AG08395 (cell line): ENCODE measurements at places on chromosomes 1 and 21.

- DNase-seq, result peak; percentile 94
These were observed 19.3 kb downstream of the AHCYL1 start for GRCh38 chr1:110003747-110004428.

- no peak for DNase-seq
These were observed 74.8 kb upstream of the ATP1B1 start for GRCh38 chr1:169031566-169032224.

DNA sequence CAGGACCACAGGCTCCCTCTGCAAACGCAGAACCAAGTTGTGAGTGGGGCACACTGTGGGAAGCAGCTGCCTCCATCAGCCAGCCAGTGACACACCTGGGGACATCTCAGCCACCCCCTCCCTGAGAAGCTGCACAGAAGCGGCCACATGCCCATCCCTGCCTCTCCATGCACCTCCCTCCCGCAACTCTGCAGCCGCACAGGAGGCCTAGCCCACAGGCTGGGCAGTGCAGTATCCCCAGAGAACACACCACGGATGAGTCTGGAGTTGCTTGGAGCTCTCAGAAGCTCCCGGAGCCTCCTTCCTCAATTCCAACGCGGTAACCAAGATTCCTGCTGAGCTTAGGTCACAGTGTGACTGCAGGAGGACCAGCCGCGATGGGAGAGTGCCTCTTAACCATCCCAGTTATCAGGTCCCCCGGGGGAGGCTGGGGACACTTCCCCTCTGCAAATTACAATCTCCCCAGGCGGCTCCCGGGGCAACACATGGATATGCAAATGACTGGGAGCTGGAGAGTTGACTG lies 1.2 kb upstream of the WNT3A start:
- DNase-seq, result peak; percentile 5

DNA sequence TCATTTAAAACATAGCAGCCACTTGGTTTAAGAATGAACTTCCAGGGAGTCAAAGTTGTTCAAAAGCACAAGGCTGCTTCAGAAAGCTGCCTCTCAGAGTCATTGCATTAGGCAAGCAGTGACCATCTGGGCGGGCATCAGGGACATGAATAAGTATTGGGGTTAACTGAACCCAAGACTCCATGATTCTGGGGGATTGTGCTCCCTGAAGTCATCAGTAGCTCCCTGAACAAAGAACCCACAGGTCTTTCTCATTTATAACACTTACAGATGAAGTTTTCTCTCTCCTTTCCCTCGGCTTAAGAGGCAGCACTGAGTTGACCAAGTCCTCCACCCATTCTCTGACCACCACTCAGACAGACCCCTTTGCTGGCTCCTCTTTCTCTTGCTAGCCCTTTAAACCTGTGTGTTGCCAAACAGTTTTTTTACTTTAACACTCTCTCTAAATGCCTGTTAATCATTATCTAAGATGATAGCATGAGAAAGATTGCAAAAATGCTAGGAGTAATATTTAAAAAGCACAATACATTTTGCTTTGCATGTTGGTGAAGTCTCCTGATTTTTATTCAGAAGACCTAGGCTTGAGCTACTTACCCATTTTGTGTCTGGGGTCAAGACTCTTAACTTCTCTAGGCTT lies 77.0 kb upstream of the ARHGAP29 start:
- no peak for DNase-seq

DNA sequence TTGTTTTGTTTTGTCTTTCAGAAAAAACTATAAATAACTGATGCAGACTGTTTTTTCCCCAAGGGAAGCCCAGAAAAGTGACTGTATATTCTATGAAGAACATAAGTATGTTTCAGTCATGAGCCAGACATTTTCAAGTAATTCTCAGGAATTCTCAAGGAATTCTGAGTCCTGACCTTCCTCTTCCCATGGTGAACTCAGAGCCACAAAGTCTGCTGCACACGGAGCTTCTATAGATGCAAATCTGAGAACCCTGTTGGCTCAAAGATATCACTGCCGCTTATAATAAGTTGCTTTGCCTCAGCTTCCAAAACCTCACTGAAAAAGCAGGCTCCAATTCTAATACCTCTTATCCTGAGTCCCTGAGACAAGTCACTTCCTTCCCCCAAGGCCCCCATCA lies 418.5 kb upstream of the RUNX1 start:
- peak; percentile 27 for DNase-seq

GRCh38 chr1:163145435-163145834 lies 57.3 kb downstream of the RGS5 start:
- no peak for DNase-seq

- DNase-seq, result no peak
These were observed 138.6 kb downstream of the SLC44A5 start for GRCh38 chr1:75472089-75472970.

- peak; percentile 67 for DNase-seq
These were observed 40.0 kb upstream of the CTPS1 start for GRCh38 chr1:40939320-40940059.

- no peak for DNase-seq
These were observed 44.5 kb upstream of the DISP3 start for GRCh38 chr1:11434501-11434900.

- DNase-seq, result peak; percentile 21
These were observed 4.6 kb downstream of the FCRLB start for GRCh38 chr1:161725908-161726472.

DNA sequence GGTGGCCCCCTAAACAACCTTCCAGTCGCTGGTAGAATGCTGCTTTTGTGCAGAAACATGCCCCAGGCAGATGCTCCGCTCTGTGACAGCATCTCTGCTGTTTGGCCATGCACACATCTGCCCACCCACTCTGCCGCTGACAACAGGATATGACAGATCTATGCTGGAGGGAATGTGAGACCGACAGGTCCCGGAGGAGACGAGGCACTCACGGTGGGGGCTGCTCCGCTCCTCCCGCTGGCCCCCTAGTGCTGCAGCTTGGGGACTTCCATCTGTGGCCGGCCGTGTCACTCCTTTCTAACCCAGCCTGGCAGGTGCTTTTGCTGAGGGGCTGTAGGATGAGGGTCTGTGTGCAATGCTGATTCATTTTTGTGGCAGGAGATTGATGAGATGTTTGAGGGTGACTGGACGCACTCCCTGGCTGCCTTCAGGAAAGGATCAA lies 49.1 kb upstream of the DMRTB1 start:
- DNase-seq, result no peak

- DNase-seq, result peak; percentile 78
These were observed 3.1 kb downstream of the ACAP3 start for GRCh38 chr1:1304331-1305299.

DNA sequence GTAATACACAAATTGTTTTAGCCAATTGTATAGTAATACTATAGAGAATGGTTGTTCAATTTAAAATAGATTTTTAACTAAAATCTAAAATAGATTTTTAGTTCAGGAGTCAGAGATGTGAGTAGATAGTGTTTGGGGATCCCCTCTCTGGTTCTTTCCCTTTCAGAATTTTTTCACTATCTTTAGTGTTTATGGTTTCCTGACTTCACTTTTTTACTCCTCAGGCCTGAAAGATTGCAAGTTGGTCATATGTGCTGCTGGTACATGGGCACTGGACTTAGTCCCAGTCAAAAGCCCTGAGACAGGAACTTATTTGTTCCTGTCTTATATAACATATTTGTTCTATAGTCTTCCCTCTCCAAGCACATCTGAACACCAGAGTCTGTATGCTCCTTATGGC lies 96.8 kb upstream of the ATP1B1 start:
- DNase-seq, result no peak

GRCh38 chr1:179875596-179876299 lies 1.9 kb downstream of the TOR1AIP2 start:
- no peak for DNase-seq

DNA sequence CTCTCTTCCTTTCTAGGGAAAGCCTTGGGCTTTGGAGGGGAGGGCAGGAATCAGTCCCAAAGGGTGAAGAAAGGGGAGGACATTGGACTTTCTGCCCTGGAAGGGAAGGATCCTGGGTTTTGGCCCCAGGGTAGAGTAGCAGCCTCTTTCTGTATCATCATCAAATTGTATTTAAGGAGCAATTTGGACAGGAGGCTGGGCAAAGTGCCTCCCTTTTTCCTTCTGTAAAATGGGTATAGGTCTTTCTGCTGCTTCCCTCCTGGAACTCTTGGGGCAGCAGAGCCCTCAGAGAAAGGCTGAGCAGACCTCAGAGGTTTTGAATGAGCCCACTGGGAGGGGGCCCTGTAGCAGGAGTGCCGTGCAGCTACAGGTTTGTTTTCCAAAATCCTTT lies 38.4 kb downstream of the ARHGEF10L start:
- no peak for DNase-seq

- no peak for DNase-seq
These were observed 10.4 kb upstream of the ACOT11 start for GRCh38 chr1:54537611-54538010.

DNA sequence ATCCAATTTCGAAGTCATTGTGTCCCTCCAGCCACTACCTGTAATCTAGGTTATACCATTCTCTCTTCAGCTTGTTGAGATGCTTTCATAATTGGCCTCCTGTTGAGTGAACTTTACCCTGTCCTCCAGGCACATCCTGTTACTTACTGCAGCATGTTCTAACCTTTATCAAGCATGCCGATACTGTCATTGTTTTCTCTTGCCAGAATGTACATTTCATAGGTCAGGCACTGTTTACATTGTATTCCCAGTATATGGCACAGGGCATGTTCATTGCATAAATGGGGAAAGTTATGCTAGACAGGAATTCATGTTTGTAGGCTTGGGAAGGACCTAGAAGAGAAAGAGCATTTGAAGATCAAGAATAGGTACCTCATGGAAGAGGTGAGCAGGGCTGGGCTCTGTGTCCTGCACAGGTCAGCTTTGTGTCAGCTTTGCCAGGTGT lies 10.2 kb downstream of the CXADR start:
- no peak for DNase-seq

DNA sequence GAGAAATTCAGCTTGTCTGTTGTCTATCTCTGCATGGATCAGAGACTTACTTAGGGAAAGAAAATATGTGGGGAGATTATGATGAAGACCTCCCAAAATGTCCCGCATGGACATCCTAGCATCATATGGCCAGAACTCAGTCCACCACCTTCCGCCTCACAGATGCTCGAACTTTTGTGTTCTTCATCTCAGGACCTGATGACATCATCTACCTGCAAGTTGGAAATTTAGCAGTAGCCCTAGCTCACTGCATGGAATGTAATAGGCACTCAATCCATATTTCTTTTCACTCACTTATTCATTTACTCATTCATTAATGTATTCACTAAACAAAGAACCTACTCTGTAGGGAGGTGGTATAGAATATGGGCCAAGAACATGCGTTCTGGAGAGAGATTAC lies 96.8 kb downstream of the CLIC6 start:
- DNase-seq, result no peak

GRCh38 chr1:247175458-247175857 lies 3.6 kb upstream of the ZNF124 start:
- DNase-seq, result no peak

GRCh38 chr21:42786884-42787283 lies 92.5 kb downstream of the WDR4 start:
- DNase-seq, result no peak

DNA sequence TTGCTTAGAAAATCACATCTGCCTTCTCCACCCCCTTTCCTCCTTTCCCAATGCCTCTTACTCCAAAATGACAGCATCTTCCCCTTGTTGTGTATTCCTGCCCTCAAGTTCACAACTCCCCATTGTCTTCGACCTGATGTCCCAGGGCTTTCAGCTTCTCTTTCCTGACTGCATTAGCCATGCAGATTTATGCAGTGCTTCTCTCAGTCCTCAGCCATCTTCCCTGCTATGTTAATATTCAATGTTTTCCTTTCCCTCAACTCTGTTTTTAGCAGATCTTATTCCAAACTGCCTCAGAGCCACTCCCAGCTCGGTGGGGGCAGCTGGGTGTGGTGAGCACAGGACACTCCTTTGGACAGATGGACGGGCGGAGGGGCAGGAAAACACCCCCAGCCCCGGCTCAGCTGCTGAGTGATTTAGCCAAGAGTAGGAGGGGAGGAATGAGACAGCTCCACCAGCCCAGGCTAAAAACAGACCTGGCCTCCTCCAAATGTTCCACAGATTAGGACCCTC lies 71.0 kb downstream of the CD2 start:
- no peak for DNase-seq

GRCh38 chr1:178513278-178513983 lies 522 bp downstream of the TEX35 start:
- DNase-seq, result peak; percentile 70

- peak; percentile 65 for DNase-seq
These were observed 37.7 kb upstream of the TMEM125 start for GRCh38 chr1:43232074-43232473.

DNA sequence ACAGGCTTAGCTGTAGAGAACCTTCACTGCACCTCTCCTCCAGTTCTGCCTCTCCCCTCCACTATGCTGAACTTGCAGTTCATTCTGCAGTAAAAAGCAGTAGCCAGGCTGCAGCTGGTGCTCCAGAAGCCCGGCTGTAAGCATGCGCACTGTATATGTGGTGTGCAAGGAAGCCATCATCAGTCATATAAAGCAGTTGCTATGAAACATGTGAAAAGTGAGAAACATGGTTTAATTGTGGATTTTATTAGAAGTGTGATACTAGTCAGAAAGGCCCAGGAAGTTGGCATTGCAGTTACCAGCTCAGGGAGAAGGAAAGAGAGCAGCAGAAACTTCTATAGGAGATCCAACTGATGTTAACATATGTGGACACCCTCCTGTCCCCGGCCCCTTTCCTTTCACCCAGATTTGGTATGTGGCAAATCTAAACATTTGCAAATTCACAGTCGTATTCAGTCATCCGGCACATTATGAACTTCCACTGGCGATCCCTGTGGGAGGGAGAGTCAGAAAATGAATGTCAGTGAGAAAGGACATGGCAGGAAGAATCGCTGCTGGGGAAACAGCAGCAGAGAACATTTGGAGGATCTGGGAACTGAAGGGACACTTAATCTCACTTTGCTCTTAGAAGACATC lies 32.8 kb downstream of the DPT start:
- DNase-seq, result no peak

DNA sequence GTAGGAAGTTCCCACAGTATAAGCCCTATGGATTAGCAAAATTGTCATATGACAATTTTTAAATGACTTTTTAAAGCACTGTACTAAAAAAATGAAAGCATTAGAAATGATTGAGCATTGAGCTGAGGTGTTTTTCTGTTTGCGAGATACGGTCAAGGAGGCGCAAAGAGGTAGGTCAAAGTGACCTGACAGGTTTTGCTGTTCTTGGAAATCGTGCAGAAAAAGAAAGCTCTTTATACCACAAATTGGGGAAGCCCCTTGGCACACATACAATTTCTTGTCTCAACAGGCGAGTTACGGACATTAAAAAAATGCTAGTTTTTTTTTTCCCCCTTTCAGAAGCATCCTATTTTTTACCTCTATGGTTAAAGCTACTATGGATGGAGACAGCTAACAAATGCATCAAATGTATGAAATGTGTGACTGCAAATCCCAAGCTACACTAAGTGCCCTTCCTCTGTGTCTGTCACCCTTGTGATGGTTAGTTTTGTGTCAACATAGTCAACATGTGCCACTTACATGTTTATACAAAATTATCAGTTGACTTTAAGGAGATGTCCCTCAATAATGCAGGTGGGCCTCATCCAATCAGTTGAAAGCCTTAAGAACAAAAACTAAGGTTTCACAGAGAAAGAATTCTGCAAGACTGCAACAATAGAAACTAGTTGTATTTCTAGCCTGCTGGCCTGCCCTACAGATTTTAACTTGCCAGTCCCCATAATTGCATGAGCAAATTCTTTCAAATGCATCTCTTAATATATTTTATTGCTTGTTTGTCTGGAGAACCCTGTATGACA lies 29.3 kb downstream of the CRYZ start:
- no peak for DNase-seq

GRCh38 chr1:243892456-243892855 lies 42.4 kb upstream of the AKT3 start:
- DNase-seq, result no peak

GRCh38 chr1:36849956-36850355 lies 184.4 kb downstream of the GRIK3 start:
- no peak for DNase-seq
